Stimulated activated effector memory CD8-positive, alpha-beta T cell treated with anti-CD3 and anti-CD28 coated beads, Interleukin-12 subunit alpha, Interleukin-12 subunit beta, amount 100 ng/mL, for 72 hours (primary cell): ENCODE measurements at places on chromosomes 4 and X.

DNA sequence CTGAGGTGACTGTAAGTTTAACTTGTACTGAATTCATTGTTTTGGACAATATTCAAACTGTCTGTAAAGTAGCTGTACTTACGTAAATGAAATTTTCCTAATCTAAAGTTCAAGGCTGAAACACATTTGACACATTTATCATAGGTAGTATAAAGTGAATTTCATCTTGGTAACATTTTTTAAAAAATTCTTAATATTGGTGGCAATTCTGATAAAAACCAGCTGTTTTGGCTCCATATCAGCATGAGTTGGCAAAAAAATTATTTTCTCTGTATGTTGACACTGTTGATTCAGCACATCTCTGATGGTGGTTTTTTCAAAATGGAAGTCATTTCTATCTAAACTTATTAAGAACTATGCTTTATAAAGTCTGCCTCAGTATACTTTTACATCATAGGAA is 30.9 kb downstream of the CXorf58 start:
- DNase-seq = no peak

DNA sequence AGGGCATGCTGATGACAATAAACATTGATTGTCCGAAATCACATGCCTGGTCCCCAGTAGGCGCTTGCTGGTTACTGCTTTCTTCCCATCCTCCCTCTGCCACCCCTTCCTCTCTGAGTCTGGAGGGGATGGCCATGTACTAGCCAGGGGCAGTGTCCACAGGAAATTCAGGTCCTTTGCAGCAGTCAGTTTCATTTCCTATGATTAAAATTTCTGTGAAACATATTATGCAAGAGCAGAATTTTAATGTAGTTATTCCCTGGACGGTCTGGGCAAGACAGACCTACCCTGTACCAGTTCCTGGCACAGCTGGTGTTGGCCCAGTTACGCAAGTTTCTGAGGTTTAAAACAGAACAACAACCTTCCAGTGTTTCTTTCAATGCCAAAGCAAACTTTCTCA is 28.2 kb upstream of the TLR2 start:
- no peak for DNase-seq

DNA sequence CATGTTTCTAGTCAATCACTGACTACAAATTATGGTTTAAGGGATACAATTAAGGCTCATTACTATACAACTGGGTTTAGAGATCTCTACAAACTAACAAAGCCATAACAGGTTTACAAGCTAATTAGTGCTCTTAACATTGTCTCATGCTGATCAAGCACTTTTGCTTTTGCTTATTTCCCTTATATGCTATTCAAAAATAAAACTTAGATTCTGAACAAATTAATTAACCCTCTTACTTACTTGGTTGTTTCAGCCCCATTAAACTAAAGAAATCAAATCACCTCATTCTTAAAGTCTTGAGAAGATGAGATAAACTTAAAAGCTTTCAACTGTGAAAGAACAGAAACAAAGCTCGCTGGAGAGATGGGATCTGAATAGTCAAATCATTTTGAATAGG is 2024.5 kb upstream of the ADGRL3 start:
- DNase-seq = no peak

GRCh38 chr4:186621959-186622553 is 66.7 kb upstream of the MTNR1A start:
- DNase-seq = no peak

- no peak for DNase-seq
Observed at GRCh38 chr4:25535278-25535677, 120.4 kb upstream of the SLC34A2 start.
